Suprapubic skin (tissue), 4 donors: ENCODE measurements at places on chromosomes 11 and 22. TPM values are rescaled to one million over a fixed set of nuclear protein-coding genes. Genes with fewer than 3 reads are reported as not detected.

The OR5P2 gene
- total RNA-seq: 17.2 TPM

The PITPNB gene
- total RNA-seq: 40.8 TPM

The ADAMTS15 gene
- total RNA-seq: 7.2 TPM

The NXPE4 gene
- total RNA-seq: not detected

The TRIM22 gene
- 10.0 TPM for total RNA-seq

The RAG2 gene
- not detected for total RNA-seq

The C11orf91 gene
- not detected for total RNA-seq

The TCN1 gene
- total RNA-seq: 0.76 TPM

The CRYBB3 gene
- not detected for total RNA-seq

The RBMXL2 gene
- total RNA-seq: not detected

The IZUMO1R gene
- not detected for total RNA-seq

The ARFGAP2 gene
- total RNA-seq: 178 TPM

The SLC22A6 gene
- total RNA-seq: not detected

The NRGN gene
- 0.65 TPM for total RNA-seq

The TSGA10IP gene
- not detected for total RNA-seq

The LRP4 gene
- total RNA-seq: 74.1 TPM

The SERPING1 gene
- 94.5 TPM for total RNA-seq

The GLB1L2 gene
- total RNA-seq: 28.3 TPM

The KCNJ1 gene
- not detected for total RNA-seq

The C1QTNF6 gene
- 8.4 TPM for total RNA-seq

The NAT10 gene
- total RNA-seq: 41.2 TPM

The FGF19 gene
- total RNA-seq: not detected

The CARD18 gene
- not detected for total RNA-seq

The POU2AF1 gene
- not detected for total RNA-seq

The PDE2A gene
- 49.3 TPM for total RNA-seq

The ELFN2 gene
- 0.10 TPM for total RNA-seq

The PCNX3 gene
- 38.5 TPM for total RNA-seq
